EH (cell line): ENCODE measurements at places on chromosomes 7 and 10.
A peak's percentile ranks its signal among the peaks of the same experiment; 100 is the strongest.

- DNase-seq, result peak; percentile 46
Measured at GRCh38 chr10:110081911-110082310, 74.1 kb downstream of the ADD3 start.

GRCh38 chr10:17961551-17962422, 10.1 kb downstream of the SLC39A12 start:
- DNase-seq, result peak; percentile 31

GRCh38 chr10:49361178-49361554, 34.7 kb downstream of the DRGX start:
- no peak for DNase-seq

DNA sequence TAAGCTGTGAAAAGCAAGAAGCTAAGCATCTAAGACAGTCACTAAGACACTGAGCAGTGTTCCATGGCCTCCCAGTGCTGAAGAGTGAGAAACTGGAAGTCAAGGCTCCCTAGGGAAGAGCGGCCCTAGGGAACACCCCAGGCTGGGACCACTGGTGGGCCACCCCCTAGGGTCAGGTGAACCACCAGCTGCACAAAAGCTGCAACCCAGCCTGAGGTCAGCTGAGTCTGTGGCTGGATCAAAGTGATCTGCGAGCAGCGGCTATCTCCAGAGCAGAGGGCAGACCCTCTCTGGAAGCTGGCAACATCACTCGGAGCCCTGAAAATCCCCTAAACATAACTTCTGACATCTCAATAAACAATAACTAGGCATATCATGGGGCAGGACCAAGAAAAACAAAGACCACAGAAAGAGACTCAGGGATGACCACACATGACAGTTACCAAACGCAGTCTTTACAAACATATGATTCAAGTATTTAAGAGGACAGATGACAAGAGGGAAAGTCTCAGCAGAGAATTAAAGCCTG, 125.8 kb downstream of the DLG5 start:
- DNase-seq, result no peak

- DNase-seq, result peak; percentile 90
Measured at GRCh38 chr7:31794851-31795344, 107.9 kb downstream of the PPP1R17 start.

DNA sequence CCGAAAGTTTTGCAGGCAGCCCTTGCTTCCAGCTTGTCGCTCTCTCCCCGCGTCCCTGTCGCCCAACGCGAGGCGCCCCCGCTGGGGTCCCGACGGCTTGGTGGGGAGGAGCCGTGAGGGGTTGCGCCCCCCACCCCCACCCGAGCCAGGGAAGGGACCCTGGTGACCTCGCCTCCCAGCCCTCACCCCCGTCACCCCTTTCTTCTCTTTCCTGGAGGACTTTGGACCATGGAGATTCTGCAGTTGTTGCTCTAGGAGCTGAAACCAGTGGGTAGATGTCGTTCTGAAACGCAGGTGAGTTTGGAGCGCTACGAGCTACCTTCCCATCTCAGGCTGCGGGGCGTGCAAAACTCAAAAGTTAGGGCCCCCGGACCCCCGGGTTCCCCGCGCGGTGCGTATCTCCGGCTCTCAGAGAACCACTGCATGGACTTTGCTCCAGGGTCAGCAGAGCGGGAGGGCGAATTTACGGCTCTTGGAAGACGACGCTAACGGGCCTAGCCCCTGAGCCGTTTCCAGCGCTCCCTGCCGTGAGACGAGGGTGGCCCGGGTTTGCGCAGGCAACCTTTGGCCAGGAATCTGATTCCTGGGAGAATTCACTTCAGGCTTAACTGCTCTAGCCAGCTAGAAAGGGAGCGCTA, 684 bp upstream of the ATXN7L1 start:
- peak; percentile 64 for DNase-seq
